ENCODE measurements at places on chromosomes 3 and 15. TPM values are rescaled to one million over a fixed set of nuclear protein-coding genes. Genes with fewer than 3 reads are reported as not detected.

Gene ALCAM
- total RNA-seq, result 8.4 TPM

Gene LNP1
- total RNA-seq, result 0.70 TPM

- H3K27ac ChIP-seq, result no peak overlapping the region
- no peak for DNase-seq
- H3K4me3 ChIP-seq, result no peak overlapping the region
- peaks cover 5% of the 10 kb centered on the region for H3K27me3 ChIP-seq
These were observed 50.0 kb upstream of the ARHGEF26 start for GRCh38 chr3:154071146-154071545.

Gene ZNF501
- 2.4 TPM for total RNA-seq

Gene PLCH1
- 0.15 TPM for total RNA-seq

- peaks cover 4% of the 10 kb centered on the region for H3K27me3 ChIP-seq
- no peak for DNase-seq
- H3K27ac ChIP-seq, result no peak overlapping the region
- no peaks in the 10 kb centered on the region for H3K36me3 ChIP-seq
- H3K4me1 ChIP-seq, result no peaks in the 10 kb centered on the region
These were observed 348.6 kb upstream of the MCTP2 start for GRCh38 chr15:93882779-93883178.

Measured in T-helper 17 cell (primary cell).